NCI-H187 treated with DMSO at 0.1 percent for 48 hours (cell line): ENCODE measurements at places on chromosomes 5 and 9.

DNA sequence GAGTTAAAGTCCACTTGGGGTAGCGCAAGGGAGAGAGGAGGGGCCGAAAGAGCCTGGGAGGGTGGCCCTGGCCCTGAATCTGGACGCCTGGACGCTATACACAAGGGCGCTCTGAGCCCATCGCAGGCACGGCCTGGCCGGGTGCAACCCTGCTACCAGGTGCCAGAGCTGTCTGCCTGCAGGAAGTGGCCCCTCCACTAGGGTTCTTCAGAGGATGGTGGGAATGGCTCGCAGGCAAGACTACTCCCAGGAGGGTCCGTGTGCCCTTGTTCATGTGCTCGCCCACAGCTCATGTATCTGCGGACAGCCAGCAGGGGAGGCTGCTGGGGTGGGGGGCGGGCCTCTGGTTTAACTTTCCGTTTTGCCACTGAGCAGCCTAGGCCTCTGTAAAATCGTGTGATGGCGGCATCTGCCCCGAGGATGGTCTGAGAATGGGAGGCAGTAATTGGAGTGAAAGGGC lies 1.4 kb upstream of the NKD2 start:
- no peak for DNase-seq

DNA sequence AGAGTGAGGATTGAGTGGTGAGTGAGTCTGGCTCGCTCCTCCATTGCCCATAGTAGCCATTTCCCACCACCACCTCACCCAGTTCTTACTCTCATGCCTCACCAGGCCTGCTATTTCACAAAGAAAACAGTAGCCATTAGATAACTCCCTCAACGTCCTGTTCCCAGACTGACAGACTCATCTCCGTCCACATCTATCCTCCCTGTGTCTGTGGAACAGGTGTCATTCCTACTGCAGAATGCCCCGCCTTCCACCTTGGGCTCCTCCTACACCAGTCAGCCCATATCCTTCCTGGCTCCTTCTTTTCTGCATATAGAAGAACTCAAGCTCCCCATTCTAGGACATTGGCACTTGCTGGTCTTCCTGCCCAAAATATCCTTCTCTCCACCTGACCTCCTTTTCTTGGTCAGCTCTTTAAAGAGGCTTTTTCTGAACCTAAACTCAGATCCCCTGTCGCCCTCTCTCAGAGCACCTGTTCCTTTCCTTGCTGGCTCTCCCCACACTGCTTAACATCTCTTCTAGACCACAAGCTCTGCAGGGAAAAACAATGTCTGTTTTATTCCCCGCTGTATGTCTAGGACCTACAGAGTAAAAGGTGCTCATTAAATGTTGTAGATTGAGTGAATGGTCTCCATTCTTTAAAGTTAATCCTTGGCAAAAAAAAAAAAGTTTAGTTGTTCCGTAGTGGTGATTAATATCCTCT lies 3.2 kb downstream of the TNFAIP8 start:
- no peak for DNase-seq

DNA sequence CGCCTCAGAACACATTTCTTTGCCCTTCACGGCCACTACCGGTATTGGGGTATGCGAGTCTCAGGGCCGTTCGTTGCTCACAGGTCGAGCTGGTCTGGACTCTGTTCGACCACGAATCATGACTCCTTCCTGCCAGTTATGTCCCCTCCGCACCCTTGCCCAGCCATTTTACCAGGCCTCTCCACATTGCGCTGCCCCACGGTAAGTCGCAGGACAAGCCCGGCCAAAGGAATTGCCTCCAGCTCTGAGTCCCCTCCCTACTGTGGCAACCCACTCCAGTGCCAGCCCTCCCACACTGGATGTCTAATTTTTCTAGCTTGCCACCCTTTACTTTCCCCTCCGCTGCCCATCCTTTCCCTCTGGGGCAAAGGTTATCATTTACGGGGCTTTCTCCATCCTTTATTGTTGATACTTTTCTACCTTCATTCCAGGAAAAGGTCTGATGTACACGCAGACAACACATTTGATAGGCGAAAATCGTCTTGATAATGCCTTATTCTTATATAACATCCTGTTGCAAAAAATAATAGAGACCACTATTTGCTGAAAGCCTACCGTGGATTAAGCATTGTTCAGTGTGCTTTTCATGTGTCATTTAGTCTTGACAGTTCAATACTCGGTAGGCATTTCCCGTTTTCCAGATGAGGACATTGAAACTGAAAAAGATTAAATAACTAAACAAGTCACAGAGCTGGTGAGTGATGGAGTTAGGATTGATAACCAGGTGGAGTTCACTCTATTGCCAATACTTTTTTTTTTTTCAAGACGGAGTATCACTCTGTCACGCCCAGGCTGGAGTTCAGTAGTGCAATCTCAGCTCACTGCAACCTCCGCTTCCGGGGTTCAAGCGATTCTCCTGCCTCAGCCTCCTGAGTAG lies 958 bp upstream of the HSPA5 start:
- DNase-seq: no peak

DNA sequence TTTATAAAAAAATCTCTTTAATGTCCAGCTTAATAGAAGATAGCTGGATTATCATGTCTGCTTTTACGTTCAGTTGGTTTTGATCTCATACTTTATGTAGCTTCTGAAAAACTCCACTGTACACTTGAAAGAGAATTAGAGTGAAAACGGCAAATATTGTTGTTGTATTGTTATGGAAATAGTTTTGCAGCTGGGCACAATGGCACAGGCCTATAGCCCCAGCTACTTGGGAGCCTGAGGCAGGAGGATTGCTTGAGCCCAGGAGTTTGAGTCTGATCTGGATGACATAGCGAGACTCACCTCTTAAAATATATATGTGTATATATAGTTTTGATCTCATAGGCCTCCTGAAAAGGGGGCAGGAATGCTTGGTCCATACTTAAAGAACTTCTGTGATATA lies 67.4 kb upstream of the PRRC1 start:
- DNase-seq: no peak

- DNase-seq: no peak
Observed at GRCh38 chr5:50302815-50303490, 138.1 kb downstream of the EMB start.

DNA sequence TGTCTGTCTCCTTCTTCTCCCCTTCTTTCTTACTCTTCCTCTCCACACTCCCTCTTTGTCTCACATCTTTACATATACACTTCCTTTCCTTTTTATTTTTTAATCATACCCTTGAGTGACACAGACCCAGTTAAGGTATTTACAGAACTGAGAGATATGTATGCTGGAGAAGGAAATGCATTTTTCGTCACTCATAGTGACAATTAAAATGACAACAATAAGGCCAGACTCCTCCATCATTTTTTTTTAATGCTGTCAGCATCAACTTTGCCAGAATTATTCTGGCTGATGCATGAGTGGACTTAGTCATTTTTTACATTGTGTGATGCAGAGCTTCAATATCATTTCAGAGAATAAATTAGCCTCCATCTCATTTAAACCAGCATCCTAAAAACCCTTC lies 272.9 kb downstream of the TMEM38B start:
- DNase-seq: no peak

- DNase-seq: no peak
Observed at GRCh38 chr5:39186722-39187539, 32.4 kb downstream of the FYB1 start.

DNA sequence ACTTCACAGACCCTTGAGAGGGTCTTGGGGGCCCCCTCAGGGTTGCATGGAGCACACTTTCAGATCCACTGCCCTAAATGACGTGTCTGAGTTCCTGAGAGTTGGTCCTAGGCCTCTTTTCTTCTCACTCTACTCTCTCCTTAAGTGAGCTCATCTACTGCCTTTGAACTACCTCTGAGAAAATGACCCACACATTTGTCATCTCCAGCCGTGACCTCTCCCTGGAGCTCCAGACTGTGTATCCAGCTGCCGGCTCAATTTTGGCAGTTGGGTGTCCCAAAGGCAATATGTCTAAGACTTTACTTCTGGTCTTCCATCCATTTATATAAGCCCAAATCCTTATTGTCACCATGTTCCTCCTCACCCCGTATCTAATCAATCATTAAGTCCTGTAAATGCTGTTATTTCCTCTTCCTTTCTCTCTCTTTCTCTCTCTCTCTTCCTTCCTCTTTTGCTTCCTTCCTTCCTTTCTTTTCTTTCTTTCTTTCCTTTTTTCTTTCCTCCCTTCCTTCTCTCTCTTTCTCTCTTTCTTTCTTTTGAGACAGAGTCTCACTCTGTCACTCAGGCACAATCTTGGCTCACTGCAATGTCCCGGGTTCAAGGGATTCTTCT lies 51.2 kb upstream of the HSPA9 start:
- no peak for DNase-seq

DNA sequence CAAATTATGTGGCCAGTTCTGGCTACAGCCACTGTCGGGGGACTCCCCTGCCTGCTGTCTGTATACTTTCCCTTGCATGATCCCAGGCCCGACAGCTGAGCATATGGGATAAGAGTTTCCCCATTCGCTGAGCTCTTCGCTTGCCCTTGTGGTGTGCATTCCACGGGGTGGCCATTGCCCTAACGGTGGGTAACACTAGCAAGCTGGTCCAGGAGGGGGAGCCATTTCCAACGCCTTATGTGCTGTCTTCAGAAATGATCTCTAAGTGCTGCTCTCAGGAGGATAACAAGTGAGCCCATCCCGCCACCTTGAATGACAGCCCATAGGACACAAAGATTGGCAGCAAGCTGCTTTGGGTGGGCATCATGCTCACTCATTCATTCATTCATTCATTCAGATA lies 190.9 kb downstream of the FSTL4 start:
- no peak for DNase-seq

DNA sequence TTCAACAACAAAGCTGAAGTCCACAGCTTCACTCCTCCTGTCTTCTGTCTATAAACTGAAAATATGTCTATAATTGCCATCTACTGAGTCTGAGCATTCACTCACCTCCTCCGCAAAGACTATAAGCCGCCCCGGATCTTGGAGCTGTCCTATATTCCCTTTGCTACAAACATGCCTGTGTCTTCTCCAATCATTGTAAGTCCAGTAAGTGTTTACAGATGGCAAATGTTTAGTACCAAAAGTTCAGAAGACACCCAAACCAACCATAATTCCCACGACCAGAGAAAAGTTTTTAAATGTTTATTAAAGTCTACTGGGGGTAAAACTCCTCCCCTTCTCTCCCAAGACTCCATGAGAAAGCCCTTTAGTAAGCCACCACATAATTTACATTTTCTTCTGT lies 80.9 kb downstream of the EBF1 start:
- DNase-seq: no peak

GRCh38 chr5:163350083-163350482 lies 87.3 kb upstream of the CCNG1 start:
- DNase-seq: no peak

GRCh38 chr5:92017776-92018175 lies 634.7 kb upstream of the ARRDC3 start:
- DNase-seq: no peak

GRCh38 chr5:120258123-120258522 lies 206.0 kb upstream of the PRR16 start:
- DNase-seq: no peak

- no peak for DNase-seq
Observed at GRCh38 chr9:116641292-116642059, 45.6 kb upstream of the TRIM32 start.

DNA sequence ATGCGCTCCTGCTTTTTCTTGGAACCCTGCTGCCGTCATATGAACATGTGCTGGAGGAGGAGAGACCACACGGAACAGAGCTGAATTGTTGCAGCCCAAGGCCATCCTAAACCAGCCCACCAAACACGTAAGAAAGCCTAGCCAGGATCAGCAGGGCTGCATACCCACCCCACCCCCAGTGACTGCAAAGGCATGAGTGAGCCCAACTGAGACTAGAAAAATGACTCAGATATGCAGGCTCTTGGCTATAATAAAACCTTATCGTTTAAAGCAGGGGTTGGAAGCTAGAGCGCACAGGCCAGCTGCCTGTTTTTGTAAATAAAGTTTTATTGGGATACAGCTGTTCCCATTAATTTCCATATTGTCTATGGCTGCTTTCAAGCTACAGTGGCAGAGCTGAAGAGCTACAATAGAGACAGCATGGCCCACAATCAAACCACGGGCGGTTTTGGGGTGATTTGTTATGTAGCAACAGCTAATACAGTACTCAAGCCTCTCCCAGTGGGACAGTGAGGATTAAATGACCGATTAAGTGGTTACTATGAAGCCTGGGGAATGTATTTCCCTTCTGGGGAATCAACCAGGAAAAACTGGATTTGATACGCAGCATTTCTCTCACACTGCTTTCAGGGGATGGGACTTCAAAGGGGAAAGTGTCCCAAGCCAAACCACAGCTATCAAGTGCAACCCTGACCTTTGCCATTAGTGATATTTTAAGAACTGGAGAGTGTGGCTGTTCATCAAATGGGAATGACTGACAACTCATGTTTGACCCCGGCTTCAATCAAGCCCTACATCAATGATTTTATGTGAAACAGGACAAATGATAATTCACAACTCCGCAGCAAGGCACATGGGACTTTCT lies 6.3 kb downstream of the SHB start:
- DNase-seq: no peak

GRCh38 chr9:78103971-78104433 lies 72.4 kb upstream of the GNAQ start:
- DNase-seq: no peak

DNA sequence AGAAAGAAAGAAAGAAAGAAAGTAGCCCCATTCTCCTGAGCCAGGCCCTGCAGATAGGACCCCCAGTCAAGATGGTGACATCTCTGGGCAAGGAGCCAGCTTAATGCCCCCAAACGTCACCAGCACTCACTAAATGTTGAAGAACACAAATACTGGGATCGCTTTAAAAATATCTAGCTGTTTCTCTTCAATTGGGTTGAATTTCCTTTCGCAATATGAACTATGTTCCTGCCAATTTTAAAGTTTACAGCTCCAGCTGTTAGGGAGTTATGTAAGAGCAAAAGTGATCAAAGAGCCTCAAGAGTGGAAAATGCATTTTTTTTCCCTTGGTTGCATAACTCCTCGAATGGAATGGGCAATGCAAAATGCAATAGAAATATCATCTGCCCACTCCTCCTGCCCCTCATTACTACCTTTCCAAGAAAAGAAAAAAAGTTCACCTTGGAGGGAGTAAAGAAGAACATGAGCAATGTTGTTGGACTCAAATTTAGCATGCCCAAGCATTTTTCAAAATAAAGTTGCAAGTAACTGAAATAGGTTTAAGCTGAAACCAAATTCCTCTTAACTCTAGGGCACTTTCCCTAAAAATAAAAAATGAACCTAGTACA lies 244.2 kb upstream of the PIK3R1 start:
- no peak for DNase-seq

- no peak for DNase-seq
Observed at GRCh38 chr5:177992466-177992865, 3.6 kb downstream of the PROP1 start.

DNA sequence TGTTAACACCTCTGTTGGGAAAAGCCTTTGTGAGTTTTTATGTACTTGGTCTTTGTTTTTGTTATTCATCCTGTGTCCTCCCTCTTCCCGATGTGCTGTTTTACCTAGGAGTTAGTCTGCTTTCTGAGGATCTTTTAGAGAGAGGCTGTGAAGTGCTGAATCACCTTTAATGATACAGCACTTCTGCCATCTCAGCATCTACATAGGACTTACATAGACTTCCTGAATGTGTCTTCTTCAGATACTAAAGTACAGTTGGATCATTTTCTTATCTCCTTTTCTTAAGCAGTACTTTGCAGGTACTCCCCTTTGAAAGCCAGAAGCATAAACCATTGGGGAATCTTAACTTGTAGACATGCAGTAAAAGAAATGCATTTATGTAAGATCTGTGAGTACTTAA lies 31.5 kb downstream of the OTULIN start:
- no peak for DNase-seq
